ENCODE measurements at places on chromosomes 5 and 9. TPM values are rescaled to one million over a fixed set of nuclear protein-coding genes. Genes with fewer than 3 reads are reported as not detected.

AFF4 gene
- total RNA-seq = 11.5 TPM

IFNA13 gene
- total RNA-seq = not detected

GPR150 gene
- not detected for total RNA-seq

CER1 gene
- not detected for total RNA-seq

FAM219A gene
- total RNA-seq = 10.3 TPM

ERAP2 gene
- 31.6 TPM for total RNA-seq

BRD3 gene
- 21.8 TPM for total RNA-seq

COX7C gene
- 269 TPM for total RNA-seq

DDX46 gene
- total RNA-seq = 42.6 TPM

NR2F1-AS1 gene
- total RNA-seq = 2.8 TPM

PFN3 gene
- total RNA-seq = not detected

SECISBP2 gene
- 29.2 TPM for total RNA-seq

FOXI1 gene
- not detected for total RNA-seq

KCNV2 gene
- not detected for total RNA-seq

SHROOM1 gene
- total RNA-seq = 61.2 TPM
